ENCODE measurements at places on chromosomes 7 and 10.
A peak's percentile ranks its signal among the peaks of the same experiment; 100 is the strongest.

GRCh38 chr7:27955011-27955410 is 215.0 kb downstream of the TAX1BP1 start:
- DNase-seq, result no peak

DNA sequence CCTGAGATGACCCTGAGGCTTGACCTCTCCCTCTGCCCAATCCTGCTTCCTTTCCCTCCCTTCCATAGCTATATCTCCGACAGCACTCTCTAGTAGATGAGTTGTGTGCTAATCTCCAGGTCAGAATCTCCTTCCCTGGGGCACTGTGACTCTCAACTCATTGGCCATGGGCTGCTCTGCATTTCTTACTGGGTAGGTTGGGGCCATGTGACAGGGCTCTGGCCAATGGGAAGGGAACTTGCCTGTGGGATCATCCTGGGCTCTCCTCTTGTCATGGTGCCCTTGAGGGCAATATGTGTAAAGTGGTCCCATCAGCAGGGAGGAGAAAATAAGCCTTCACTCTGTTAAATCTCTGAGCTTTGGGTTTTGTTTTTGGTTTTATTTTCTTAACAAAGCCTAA is 80.1 kb upstream of the ANKRD1 start:
- DNase-seq, result no peak

- DNase-seq, result no peak
These were observed 22.1 kb downstream of the CYP17A1 start for GRCh38 chr10:102814873-102815661.

DNA sequence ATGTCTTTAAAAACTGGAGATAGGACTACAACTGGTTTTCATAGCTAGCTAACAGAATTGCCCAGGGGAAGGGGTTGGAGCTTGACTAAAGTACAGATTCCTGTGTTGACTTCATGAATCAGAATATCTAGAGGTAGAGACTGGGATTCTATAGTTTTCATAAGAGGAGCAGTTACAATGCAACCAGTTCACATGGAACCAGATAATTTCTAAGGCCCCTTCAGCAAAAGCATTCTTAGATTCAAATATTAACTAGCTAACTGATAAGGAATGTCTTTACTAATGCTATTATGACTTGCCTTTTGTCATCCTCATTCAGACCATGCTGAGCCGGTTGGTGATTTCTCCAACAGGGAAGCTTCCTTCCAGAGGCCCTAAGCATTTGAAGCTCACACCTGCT is 5.7 kb downstream of the WEE2 start:
- no peak for DNase-seq

DNA sequence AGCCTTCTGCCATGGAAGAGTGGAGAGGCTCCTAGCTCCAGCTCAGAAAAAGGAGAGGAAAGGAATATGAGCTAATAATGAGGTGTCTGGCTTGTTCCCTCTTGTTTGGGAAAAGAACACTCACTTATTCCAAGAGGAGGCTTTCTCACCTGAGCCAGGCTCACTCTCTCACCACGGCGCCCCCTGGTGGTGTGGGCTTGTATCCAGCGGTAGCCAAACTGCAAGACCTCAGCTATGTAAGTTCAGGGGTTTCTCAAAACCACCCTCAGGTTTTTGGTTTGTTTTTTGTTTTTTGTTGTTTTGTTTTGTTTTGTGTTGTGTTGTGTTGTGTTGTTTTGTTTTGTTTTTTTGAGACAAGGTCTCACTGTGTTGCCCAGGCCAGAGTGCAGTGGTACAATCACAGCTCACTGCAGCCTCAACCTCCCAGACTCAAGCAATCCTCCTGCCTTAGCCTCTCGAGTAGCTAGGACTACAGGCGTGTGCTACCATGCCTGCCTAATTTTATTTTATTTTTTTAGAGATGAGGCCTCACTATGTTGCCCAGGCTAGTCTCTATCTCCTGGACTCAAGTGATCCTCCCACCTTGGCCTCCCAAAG is 124.0 kb downstream of the TMEM130 start:
- DNase-seq, result peak; percentile 59

GRCh38 chr10:130363051-130363450 is 226.9 kb downstream of the GLRX3 start:
- no peak for DNase-seq

DNA sequence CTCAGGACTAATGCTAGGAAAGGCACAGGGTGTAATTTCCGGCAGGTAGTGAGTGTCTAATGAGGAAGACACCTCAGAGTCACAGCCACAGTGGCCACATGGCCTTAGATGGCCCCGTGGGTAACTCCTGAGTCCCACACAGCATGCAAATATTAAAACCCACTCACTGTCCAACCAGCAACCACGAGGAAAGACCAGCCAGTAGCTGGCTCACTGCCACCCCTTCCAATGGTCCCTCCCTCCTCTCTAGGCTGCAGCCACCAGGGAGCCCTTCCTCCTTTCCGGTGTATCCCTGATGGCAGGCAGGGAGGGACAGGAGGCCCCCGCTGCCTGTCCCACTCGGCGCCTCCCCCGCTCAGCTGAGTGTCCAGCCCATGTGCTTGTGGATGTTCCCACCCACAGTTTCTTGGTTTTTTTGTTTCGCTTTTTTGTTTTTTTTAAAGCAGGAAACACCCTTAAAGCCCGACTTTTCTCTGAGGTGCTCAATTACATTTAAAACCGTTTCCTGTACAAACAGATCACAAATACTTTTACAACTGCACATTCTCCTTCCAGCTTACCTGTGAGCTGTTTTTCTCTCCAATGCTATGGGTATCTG is 9.2 kb downstream of the BNIP3 start:
- DNase-seq, result no peak

DNA sequence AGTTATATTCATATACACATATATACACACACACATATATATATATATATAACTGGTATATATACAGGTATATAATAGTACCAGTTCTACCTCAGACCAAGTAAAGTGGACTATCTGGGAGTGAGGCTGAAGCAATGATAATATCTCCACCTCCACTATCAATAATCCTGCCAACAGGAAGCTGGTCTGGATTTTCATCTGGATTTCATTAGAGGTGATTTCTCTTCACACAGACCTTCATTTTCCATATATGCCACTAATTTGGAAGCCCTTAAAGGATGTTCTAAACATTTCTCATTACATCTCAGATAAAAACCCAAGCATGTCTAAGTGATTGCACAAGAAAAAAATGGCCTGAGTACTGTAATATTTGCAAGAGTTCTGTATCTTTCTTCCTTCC is 1.7 kb upstream of the SLC35B4 start:
- DNase-seq, result no peak

DNA sequence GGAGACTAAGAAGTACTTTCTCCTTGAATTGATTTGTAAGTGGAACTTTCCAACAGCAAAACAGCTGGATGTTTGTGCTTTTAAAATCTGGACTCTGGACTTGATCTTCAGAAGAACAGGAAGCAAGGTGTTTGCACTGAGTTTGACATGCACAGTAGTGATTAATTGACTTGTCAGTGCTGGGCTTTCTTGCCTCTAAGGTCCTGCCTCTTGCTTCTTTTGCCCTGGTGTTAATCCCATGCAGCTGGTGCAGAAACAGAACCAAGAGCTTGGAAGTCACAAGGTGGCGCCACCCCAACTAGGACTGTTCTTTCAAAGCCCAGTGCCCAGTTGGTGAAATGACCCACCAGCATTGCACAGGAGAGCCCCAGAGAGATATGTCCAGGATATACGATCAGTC is 66.8 kb upstream of the SEPHS1 start:
- DNase-seq, result no peak

- no peak for DNase-seq
These were observed 8.9 kb downstream of the PALS2 start for GRCh38 chr7:24582166-24582565.

- DNase-seq, result no peak
These were observed 52.6 kb downstream of the MACC1 start for GRCh38 chr7:20164425-20165145.

DNA sequence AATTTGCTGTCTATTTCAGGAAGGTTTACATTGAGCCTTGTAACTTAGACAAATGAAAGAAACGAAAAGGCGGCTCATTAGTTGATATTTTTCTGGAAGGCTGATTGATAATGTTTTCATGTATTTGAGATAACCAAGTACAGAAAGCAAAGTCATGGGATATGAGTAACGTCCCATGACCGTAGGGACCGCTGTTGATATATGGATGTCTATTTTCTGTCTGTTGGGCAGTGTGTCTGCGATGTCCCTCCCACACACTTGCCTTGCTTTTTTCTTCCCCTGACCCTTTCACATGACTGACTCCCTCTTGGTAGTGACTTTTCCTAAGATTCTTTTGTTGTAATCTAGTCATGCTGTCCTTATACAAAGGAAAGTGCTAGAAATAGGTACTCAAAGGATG is 57.0 kb upstream of the GPR158 start:
- no peak for DNase-seq

GRCh38 chr10:14560274-14560673 is 214.4 kb downstream of the FAM107B start:
- DNase-seq, result no peak

- no peak for DNase-seq
These were observed 23.2 kb downstream of the NDUFB2 start for GRCh38 chr7:140719721-140720120.

- DNase-seq, result no peak
These were observed 123.5 kb upstream of the SHH start for GRCh38 chr7:155935726-155936125.

GRCh38 chr7:79096361-79096805 is 357.1 kb downstream of the MAGI2 start:
- no peak for DNase-seq

DNA sequence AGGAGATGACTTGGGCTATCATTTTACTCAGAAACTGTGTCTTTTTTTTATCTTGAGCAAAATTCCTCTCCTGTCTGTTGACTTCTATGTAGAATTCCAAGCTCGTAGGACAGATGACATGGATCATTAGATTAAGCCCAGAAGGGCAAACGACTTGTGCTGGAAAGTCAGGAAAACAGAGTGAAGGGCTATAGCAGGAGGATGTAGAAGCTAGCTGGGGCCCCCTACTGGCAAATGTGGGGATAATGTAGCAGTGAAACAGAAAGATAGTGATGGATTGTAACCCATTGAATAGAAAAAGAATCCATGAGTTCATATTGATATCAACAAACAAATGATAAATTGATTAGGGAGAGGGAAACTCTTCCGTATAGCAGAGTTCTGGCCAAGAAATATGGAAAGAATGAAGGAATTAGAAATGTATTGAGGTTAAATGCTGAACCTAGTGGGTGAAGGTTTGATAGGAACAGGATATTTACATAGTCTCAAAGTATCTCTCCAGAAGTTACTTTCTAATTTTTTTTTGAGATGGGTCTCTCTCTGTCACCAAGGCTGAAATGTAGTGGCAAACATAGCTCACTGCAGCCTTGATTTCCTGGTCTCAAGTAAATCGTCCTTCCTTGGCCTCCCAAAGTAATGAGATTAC is 103.6 kb downstream of the LYZL1 start:
- no peak for DNase-seq

DNA sequence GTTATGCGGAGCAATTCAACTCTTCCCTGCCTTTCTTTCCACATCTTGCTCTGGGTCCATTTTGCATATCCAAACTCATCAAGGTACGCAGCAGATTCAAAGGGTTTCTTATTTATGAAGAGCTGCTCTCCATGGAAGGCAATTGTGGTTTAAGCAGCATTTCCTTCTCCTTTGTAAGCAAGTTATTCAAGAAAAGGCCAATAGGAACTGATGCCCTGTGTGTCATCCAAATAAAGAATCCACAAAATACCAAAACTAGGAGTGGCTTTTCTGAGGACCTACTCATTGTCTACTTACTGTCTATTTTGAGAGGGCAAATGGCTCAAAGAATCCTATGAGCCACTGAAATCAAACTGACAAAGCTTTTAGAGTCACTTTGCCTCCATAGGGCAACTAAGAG is 253.1 kb downstream of the PTEN start:
- no peak for DNase-seq

- DNase-seq, result no peak
These were observed 4.6 kb downstream of the PAPOLB start for GRCh38 chr7:4857189-4857588.

DNA sequence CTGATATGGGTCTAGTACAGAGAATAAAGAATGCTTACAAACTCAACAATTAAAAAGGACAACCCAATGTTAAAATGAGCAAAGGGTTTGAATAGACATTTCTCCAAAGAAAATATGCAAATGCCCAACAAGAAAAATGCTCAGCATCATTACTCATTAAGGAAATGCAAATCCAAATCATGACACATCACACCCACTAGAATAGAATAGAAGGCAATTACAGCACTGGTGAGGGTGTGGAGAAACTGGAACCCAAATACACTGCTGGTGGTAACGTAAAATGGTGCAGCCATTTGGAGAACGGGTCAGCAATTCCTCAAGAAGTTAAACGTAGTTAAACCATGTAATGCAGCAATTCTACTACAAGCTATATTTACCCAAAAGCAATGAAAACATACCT is 53.8 kb downstream of the KDM7A start:
- DNase-seq, result no peak

GRCh38 chr7:16702441-16702840 is 51.1 kb upstream of the TSPAN13 start:
- no peak for DNase-seq

- DNase-seq, result no peak
These were observed 51.7 kb downstream of the LRRC18 start for GRCh38 chr10:48887982-48888381.

GRCh38 chr10:61409157-61409556 is 44.0 kb downstream of the TMEM26 start:
- no peak for DNase-seq

- DNase-seq, result no peak
These were observed 6.1 kb downstream of the SKAP2 start for GRCh38 chr7:26858241-26858715.

DNA sequence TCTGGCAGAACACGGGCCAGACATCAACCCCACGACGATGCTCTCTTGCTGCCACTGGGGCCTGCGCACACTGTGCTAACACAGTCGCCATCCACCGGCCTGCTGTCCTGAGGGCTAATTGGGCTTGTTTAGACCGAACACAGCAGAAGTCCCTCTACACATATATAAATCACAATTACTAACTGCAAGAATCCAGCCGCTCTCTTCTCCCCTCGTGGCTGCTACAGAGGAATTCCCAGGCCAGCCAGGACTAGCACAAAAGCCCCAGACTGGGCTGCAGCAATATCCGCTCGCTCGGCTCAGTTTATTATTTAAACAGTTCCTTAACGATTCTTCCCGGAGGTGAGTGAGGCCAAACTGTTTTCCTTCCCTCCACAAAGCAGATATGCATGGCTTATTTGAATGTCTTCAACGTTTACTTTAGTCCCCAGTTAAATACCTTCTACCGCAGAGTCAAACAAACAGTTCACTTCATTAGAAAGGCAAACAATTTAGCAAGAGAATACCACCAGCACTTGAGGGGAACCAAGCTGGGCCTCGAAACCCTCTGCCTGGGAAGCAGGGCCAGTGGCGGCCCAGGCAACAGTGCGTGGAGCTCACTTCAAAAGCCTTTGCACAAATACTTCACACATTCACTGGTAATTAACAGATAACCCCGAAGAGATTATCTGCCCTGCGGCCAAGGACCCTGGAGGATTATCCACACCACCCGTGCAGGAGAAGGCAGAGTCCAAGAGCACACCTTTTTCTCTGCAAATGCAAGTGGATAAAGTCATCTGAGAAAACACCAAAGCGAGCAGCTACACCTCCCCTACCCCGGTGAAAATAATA is 145.3 kb downstream of the GLI3 start:
- DNase-seq, result no peak

- no peak for DNase-seq
These were observed 312.5 kb downstream of the SUGCT start for GRCh38 chr7:40447345-40447744.
